ENCODE measurements at places on chromosomes 7 and 10.

GRCh38 chr7:121138262-121138933, 149.9 kb downstream of the CPED1 start:
- DNase-seq, result no peak

DNA sequence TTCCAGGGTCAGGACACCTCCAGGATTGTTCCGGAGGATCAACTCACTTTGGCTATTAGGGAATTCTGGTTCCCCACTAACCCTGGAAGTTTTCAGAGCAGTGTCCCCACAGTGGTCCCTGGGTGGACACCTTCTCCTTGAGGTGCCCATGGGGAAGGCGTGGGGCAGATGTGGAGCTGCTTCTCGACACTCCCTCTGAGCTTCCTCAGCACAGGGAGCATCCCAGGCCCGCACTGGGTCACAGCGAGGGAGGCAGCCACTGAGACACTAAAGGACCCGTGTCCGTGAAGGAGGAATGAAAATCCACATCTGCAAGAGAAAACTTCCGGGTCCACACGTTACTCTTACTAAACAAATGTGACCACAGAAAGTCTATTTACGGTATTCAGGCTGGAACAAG, 48.2 kb upstream of the MNX1 start:
- no peak for DNase-seq

DNA sequence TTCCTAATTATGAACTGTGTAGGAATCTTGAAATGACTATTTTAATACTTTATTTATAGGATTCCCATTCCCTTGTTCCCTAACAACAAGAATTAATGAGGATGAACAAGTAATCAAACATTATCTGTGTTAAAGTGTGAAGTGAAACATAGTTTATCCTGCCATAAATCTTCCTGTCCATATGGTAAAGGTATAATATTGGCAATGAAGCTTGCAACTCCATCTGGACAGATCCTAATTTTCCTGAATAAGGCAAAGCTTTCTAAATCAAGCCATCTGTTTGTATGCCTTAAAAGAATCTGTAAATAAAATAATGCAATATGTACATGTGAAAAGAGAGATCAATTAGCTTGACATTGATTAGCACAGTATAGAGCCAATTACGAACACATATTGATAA, 529.0 kb downstream of the ANKRD7 start:
- no peak for DNase-seq

- no peak for DNase-seq
Observed at GRCh38 chr10:20002657-20003056, 186.4 kb downstream of the PLXDC2 start.

DNA sequence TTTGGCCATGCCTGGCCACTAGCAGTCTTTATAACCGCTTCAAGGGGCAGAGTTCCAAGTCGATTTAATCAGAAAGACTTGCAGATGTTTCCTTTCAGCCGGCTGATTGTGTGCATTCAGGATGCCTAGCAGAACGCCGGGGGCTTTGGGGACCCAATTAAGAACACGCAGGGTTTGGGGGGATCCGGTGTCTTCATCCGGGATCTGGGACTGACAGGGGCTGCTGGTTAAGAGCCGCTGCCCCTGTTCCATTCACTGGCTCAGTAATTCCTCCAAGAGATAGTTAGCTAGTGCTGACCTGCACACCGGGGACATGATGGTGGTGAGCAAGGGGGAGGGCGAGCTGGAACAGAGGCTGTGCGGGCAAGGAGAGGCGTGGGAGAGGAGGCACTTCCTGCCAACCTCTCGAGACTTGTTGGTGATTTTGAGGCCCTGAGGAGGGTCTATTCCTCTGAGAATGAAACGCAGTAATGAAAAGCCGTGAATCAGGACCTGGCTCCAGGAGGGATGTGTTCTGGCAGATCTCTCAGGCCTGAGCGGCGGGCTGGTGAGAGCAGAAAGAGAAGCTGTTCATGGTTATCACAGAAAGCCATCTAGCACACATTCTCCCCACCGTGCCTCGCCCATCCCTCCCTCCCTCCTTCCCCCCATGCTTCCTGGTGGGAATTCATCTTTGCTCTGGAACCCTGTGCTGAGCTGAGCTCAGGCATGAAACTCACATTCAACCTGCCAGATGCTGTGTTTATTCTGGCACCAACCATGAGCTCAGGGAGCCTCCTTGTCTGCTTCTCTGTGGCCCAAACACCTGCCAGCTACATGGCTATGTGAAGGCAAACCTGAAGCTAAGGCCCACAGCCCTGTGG, 152.0 kb downstream of the CCDC3 start:
- no peak for DNase-seq

- no peak for DNase-seq
Observed at GRCh38 chr10:43091846-43092245, 15.0 kb downstream of the RET start.

GRCh38 chr10:24958721-24959381, 6.4 kb upstream of the PRTFDC1 start:
- peak; percentile 97 for DNase-seq

DNA sequence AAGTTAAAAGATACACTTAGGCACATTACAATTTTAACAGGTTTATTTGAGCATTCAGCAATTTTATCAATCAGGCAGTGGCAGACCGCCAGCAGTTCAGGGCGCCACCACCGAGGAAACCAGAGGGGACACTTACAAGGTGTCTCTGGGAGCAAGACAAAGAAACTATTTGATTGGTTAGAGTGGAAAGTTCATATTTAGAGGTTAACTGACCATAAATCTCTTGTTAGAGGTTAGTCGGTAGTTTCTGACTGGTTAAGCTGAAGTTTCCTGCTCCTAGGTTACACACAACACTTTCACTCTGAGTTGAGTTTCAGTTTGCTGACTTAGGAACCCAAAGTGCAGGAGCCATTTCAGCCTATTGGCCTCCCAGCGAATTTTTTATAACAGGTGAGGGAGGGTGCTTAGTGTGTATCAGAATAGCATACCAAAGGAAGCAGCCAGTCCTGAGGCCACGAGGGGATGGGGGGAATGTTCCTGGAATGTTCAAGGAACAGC, 10.8 kb upstream of the PVRIG start:
- no peak for DNase-seq

DNA sequence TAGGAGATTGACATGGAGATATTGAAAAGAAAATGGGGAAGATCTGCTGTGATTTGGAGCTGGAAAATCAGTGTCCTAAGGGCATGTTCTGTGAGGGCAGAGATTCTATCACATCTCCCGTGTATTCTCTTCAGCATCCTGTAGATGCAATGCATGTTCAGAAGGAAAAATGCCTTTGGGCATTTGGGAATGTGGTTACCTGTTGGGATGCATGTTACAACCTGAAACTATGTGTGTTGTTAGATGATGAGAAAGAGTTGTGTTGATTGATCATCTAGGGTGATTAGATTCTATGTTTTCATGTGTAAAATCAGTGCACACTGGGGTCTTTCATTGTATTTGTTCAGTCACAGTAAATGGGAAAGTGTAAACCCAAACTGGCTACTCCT, 14.7 kb downstream of the CUZD1 start:
- no peak for DNase-seq

DNA sequence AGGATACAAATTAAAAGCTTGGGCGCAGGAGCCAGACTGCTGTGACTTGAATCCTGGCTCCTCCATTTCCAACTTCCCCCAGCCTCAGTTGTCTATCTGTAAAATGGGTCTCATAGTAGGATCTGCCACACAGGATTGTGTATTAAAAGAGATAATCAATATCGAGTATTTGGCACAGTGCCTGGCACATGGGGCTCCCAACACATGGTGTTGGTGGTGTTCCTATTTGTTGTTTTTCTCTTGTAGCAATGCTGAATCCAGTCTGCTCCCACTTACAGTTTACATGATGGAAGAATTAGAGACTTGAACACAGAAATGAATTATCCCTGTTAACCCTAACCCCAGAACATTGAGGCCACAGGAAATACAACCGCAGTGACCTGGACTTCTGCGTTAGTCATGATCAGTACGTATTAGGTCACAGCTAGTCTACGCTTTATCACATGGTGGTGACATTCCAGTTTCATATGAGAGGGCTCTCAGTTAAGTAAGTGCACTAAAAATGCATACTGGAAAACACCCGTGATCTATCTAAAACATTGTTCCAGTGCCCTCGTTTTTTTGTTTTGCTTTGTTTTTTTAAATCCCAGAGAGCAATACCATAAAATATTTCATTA, 169.5 kb upstream of the KLF14 start:
- DNase-seq, result no peak
